Stimulated activated CD8-positive, alpha-beta memory T cell treated with anti-CD3 and anti-CD28 coated beads, Interleukin-7, amount 100 ng/mL, for 1 hour (primary cell): ENCODE measurements at places on chromosomes 6 and 20.

GRCh38 chr6:44102527-44102926 lies 24.7 kb downstream of the MRPL14 start:
- DNase-seq: no peak

DNA sequence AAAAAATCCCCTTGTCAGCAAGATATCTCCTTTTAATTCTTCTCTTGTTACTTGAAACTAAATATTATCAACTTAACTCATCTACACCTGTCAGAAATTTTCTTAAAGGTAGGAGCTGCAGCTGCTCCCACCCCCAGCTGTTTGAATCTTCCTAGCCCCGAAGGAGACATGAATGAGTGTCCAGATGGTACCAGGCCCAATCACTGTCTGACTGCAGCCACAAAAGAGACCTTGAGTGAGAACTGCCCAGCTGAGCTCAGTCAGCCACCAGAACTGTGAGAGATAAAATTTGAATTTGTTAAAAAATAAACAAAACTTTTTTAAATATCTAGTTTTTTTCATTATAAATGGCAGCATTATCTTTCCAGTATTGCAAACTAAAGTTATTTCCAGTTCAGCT lies 84.7 kb downstream of the PRSS35 start:
- DNase-seq: no peak

- DNase-seq: no peak
Measured at GRCh38 chr20:37697314-37697713, 3.5 kb downstream of the CTNNBL1 start.

DNA sequence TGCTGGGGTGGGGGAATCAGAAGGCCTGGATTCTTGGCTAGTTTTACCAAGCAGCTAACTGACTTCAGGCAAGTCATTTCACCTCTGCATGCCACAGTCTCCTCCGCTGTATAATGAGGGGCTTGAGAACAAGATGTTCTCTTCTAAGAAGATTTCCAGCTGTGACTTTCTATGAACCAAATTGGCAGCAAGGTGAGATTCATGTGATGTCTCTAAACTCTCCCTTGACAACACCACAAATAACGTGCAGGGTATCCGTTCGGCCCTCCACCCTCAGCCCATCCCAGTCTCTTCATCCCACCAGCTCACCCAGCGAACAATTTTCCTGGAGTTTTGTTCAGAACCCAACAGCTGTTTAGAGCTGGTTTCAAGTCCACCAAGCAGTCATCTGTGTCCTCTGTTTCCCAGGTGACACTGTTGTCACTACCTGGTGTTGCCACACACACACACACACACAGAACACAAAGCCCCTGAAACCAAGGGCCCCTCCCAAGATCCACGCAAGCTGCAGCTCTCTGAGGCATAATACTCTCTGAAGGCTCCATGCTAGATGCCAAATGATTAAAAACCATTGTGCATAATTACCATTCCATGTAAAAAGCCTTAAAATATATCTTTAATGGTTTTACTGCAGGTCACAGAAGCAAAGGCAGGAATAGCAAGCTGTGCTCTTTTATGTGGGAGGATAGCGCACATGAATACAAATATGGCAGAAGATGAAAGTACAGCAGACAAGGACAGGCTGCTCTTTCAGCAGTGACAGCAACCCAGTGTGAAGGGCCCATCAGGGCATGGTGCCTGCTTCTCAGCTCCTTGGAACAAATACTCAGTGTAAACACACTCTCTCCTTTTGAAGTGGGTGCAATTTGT lies 48.2 kb downstream of the ARHGAP18 start:
- DNase-seq: no peak

- no peak for DNase-seq
Measured at GRCh38 chr6:91094806-91095475, 508.1 kb upstream of the MAP3K7 start.

DNA sequence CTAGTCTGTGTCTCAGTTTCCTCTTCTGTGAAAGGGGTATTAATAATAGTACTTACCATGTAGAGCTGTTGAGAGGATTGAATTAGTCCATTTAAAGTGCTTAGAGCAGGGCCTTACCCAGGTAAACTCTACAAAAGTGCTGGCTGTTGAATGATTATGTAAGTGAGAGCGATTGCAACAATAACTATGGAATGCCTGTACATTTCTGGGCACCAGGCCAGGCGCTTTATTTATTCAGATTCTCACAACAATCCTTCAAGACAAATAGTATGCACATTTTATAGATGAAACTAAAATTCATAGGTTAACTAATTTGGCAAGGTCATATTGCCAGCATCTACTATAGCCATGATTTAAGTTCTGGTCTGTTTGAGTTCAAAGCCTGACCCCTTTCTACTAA lies 78.3 kb upstream of the MMS22L start:
- no peak for DNase-seq
